ENCODE measurements at places on chromosomes 1 and 21.
A peak's percentile ranks its signal among the peaks of the same experiment; 100 is the strongest.

DNA sequence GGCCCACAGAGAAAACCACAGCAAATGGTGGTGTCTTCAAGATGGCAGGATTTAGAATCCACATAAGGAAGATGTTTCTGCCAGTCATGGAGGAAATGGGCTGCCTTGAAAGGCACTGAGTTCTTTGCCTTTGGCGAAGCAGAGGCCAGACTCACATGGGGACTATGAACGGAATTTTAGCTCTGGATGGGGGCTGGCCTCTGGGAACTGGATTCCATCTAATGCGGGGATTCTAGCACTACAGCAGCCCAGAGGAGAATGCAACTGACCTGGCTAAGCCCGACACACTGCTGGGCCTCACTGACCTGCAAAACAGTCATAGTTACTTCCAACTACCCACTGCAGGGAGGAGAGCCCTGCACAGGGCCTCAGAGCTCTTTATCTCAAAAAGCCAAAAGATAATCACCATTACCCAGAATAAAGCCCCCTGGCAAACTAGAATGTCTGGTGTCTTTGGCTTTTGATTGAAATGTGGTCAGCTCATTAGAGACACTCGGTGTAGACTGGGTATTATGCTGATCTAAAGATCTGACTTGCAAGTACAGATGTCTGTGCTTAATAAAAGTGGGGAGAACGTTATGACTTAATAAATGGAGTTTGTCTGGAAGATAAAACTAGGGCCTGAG lies 11.6 kb downstream of the HCRTR1 start:
- DNase-seq = no peak

DNA sequence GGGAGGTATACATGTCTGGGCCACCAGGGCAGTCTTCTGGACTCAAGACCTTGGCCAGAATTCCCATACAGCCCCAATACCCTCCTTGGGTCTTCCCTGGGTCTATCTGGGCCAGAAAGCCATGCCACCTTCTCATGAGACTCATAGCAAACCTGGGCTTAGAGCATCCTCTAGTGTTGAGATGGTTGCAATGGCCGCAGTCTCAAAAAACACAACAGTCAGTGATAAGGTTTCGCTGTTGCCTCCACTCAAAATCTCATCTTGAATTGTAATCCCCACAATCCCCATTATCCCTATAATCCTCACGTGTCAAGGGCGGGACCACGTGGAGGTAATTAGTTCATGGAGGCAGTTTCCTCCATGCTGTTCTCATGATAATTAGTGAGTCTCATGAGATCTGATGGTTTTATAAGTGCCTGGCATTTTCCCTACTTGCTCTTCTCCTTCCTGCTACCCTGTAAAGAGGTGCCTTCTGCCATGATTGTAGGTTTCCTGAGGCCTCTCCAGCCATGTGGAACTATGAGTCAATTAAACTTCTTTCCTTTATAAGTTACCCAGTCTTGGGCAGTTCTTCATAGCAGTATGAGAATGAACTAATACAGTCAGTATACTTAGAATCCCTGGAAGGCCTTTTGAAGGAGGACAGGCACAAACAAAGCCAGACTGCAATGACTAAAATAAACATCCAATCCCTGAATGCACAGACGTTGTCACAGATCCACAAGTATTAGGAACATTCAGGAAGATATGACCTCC lies 77.0 kb downstream of the CTH start:
- no peak for DNase-seq

- no peak for DNase-seq
Measured at GRCh38 chr1:42675467-42675866, 6.8 kb upstream of the YBX1 start.

DNA sequence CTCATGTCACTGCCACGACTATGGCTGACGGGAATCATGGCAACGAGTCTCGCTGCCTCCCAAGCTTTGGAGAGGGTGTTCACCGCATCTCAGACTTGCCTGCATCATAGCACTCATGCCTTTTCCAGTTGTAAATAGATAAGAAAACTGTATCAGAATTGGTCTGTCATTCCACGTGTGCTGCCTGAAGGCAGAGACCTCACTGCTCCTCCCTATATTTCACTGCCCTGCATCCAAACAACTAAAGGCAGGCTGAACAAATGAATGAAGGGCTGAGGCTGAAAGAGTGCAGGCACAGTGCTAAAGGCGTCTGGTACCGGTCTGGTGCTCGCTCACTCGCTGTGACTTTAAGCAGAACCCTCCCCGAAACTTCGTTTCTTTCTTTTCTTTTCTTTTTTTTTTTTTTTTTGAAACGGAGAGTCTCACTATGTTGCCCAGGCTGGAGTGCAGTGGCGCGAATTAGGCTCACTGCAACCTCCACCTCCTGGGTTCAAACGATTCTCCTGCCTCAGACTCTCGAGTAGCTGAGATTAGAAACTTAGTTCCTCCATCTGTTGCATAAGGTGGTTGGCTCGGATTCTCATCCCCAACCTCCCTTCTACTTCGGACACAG lies 542 bp downstream of the EIF2B3 start:
- DNase-seq = no peak

- DNase-seq = peak; percentile 5
Measured at GRCh38 chr1:171245458-171246064, 2.7 kb upstream of the FMO1 start.

DNA sequence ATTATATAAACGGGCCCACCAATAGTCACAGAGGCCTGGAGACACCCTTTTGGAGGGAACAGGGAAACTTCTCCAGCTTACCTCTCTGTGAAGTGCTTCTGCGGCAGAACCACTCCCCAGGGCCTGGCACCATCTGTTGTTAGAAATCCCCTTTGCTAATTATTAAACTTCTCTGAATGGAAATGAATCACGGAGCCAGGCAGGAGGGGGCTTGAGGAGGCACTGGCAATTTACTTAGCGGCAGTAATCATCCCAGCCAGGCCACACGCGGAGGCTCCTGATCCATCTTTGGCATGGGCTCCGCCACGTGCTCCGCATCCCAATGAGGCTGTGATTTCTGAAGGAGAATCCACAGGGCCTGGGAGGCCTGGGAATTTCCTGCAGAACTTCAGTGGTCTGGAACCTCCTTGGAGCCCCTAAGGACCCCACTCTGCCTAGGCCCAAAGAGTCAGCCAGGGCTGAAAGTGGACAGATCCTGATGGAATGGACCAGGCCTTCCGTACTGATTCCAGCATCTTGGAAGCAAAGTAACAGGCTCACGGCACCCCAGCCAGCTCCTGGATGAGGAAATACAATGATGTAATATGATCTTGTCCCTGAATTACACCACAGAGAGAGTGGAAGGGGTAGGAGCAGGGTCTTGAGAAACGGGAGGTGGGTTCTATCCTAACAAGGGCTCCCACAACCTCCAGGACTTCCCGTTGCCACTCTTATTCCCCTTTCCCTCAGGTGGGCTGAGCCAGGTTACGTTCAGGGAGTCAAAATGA lies 62.3 kb downstream of the GRIK3 start:
- peak; percentile 88 for DNase-seq

GRCh38 chr21:38857152-38857825 lies 51.6 kb downstream of the ETS2 start:
- no peak for DNase-seq

- no peak for DNase-seq
Measured at GRCh38 chr1:214708321-214708955, 105.4 kb downstream of the CENPF start.

DNA sequence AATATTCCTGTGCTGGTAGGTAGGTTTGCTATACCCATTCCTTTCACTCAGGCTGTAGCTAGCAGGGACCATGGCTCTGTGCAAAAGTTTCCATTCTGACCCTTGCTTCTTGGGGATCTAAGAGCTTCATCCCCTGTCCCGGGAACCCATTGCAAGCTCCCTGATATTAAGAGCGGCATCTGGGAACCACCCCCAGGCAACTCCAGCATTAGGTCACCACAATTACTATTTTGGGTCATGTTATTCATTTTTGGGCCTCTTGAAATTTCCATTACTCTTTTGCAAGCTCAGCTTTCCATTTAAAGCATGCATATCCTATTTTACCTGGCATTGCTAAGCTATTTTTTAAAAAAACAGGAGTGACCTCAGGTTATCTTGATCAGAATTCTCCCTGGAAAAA lies 22.1 kb upstream of the ACTRT2 start:
- DNase-seq = no peak

DNA sequence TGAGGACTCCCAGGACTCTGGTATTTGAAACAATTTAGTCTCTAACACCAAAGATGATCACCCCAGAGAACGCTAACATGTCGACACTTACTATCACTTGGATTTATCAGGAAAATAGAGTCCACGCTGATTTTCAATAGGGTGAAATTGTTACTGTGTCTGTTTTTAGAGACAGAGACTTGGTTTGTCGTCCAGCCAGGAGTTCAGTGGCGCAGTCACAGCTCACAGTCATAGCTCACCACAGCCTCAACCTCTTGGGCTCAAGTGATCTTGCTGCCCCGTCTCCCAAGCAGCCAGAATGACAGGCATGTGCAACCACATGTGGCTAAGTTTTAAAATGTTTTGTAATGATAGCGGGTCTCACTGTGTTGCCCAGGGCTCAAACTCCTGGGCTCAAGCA lies 5.3 kb downstream of the SSU72 start:
- no peak for DNase-seq

All from NCI-H2171 (cell line).